ENCODE measurements at places on chromosomes 12 and 14.
A peak's percentile ranks its signal among the peaks of the same experiment; 100 is the strongest.

DNA sequence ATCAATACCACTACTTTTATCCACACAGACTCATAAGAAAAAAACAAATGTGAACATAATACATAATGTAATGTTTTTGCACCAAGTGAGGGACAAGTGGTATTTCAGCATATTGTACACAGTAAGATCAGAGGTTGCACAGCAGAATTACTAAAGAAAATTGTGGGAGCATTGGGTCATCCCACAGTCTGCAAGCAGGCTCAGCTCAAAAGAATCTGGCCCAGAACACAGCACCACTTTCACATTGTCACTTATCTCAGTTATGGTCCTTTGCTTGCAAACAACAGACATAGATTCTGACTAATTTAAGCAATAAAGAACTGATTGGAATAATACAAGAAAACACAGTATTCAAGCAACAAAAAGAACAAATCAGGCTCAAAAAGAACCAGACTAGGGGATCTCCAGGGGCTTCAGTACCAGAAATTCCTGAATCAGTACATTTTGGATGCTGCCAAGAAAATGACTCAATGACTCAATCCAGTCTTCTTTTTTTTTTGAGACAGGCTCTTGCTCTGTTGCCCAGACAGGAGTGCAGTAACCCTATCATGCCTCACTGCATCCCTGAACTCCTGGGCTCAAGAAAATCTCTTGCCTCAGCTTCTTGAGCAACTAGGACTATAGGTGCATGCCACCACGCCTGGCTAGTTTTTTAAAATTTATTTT, 42.9 kb upstream of the EEA1 start:
- peak; percentile 16 for DNase-seq

- DNase-seq: no peak
Observed at GRCh38 chr12:105040476-105040875, 43.8 kb downstream of the ALDH1L2 start.

DNA sequence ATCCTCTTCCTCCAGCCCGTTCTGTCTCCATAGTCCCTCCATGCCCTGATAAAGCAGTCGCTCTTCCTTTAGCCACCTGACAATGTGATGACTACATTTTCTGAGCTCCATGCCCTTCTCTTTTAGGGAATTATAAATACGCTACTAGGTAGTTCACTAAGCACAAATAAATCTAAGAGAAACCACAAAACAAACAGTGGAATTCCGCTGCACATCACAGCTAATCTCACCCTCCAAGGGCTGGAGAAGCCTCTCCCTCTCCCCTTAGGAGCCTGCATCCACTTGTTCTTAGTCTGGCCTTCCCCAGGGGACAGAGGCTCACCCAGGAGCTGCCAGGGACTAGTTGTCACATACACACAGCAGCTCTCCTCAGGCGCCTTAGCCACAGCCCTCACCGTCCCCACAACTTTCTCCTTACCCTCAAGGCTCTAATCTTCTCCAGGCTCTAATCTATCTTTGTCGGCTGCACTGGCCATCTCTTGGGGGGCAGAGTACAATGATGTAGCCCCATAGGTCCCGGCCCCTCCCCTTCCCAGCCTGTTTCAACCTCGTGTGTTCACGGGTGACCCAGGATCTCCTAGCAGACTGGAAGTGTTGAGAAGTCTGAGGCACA, 55.9 kb upstream of the GPR68 start:
- no peak for DNase-seq

DNA sequence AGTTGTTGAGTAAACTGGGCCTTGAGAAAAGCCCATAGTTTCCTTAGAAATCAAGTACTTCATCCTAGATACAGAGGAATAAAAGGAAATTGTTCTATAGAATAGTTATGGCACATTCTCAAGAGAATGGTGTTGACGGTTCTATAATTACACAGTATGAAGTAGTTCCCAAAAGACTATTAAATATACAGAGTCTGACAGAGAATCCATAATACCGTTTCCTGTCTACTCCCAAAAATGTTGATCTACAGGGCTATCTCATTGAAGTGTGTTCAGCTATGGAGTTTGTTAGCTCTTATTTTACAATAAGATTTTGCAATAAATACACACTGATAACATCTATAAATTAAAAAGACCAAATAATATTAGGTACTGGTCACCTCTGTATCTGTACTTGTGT, 799.7 kb downstream of the RPS29 start:
- DNase-seq: no peak

DNA sequence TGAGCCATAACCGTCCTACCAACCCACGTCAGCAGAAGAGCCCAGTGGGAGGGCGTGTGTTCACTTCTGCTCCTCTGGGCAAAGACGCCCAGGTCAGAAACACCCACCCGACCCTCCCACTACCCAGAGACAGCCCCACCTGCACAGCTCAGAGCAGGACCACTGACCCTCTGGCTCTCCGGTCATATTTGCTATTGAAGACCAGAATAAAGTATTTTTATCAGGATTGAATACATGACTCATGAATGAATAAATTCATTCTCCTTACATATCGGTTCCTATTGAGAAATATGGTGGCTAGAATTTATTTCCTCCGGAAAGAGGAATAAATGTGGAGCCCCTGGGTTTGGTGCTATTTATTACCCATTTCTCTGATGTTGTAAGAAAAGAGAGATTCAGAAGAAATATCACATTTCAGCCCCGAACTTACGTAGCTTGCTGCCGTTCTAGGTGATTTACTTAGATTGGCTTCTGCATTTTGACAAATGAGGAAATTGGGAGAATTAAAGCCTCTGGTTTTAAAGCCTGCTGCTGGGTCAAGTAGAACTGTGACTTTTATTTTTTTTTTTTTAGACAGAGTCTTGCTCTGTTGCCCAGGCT, 36.4 kb upstream of the P2RX7 start:
- DNase-seq: no peak

- peak; percentile 44 for DNase-seq
Observed at GRCh38 chr14:103057028-103057371, 349 bp downstream of the CDC42BPB start.

GRCh38 chr14:103710771-103711377, 4.4 kb downstream of the XRCC3 start:
- DNase-seq: no peak

- DNase-seq: no peak
Observed at GRCh38 chr14:75315144-75315543, 36.5 kb downstream of the FOS start.

- DNase-seq: peak; percentile 81
Observed at GRCh38 chr14:102437997-102438915, 71.3 kb downstream of the ANKRD9 start.

- no peak for DNase-seq
Observed at GRCh38 chr14:85596562-85596961, 66.6 kb downstream of the FLRT2 start.

DNA sequence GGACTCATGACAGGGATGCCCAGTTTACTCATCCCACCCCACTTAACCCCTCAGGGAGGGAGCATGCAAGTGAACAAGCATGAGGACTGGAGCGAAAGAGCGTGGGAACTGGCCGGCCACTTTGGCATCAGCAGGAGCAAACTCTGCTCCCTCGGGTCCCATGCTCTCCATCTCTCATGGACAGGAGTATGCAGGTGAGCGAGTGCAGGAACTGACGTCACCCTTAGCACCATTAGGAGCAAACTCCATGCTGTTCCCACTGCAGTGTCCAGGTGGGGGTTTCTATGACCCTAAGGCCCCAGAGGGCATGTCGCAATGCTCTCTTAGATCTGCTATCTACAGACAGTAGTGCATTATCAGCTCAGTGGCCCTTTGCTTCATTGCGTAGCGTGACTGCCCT, 821.8 kb upstream of the LRFN5 start:
- no peak for DNase-seq
